ENCODE measurements at places on chromosomes 7 and 10.

DNA sequence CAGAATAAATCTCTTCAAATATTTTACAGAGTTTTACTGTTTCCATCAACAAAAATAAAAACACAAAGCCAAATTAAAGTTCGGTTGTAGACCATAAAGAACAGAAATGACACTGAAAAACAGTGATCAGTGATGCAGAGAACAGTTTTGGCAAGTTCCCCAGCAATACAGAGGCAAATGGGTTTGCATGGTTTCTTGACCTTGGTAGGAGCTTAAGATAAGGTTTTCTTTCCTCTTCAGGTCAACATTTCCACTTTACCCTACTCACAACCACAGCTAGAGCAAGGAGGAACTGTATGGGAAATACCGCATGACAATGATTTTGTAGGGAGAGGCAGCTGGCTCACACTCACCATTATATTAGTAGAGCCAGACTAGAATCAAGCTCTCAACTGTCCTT, 199.5 kb downstream of the SH2D4B start:
- DNase-seq = no peak

DNA sequence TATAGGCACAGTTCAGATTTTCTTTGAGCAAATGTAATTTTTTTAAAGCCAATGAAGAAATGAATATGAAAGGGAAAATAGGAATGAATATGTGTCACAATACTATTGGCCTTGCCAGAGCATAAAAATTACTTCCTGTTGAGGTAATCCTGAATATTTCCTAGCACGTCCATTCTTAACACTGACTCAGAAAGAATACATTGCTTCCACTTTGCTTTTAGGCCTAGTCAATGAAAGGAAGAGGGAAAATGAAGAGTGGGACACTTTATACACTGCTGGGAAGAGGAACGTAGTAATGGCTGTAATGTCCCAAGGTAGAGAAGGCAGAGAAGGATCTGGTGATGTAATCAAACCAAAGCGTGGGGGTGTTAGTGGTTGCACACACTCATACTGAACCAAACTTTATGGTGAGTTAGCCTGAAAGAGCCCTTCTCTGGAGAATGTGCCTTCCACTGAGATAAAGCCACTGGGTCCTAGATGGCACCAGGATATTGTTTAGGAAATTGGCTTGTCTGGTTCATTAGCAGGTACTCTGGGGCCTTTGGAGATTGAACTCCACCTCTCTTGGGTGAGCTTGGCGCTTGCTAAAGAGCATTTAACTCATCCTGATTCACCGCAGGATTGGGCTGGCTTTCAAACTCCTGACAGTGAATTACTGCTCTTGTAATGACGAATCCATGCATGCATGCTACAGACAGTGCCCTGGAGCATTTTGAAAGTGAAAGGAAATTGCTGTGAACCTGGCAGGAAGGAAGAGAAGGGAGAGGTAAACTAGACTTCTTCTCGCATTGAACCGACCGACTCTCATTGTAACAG, 254.9 kb downstream of the KIAA1217 start:
- DNase-seq = no peak

GRCh38 chr10:103277713-103278536, 987 bp downstream of the INA start:
- no peak for DNase-seq

GRCh38 chr10:47421057-47421952, 37.2 kb upstream of the ZNF488 start:
- DNase-seq = no peak

- no peak for DNase-seq
These were observed 1.2 kb downstream of the BTRC start for GRCh38 chr10:101355072-101355706.

- peak; percentile 59 for DNase-seq
These were observed 37.0 kb upstream of the TES start for GRCh38 chr7:116173051-116174028.

- peak; percentile 45 for DNase-seq
These were observed 26.6 kb downstream of the WNT8B start for GRCh38 chr10:100489396-100489795.

- DNase-seq = no peak
These were observed 688 bp downstream of the ORAI2 start for GRCh38 chr7:102434039-102434486.

Data from inflammatory macrophage (primary cell).